Caki2 (cell line): ENCODE measurements at places on chromosomes 3 and 15. TPM values are rescaled to one million over a fixed set of nuclear protein-coding genes. Genes with fewer than 3 reads are reported as not detected.

FEZF2 gene
- total RNA-seq = not detected in 2 replicates

CCDC32 gene
- 31.4 and 33.7 TPM in 2 replicates for total RNA-seq

PSMA4 gene
- total RNA-seq = 336 and 343 TPM in 2 replicates

TIMP4 gene
- total RNA-seq = 9.8 and 10.5 TPM in 2 replicates

CFAP100 gene
- total RNA-seq = not detected in 2 replicates

INSYN1 gene
- total RNA-seq = not detected in 2 replicates

CCDC80 gene
- 0.26 and 1.3 TPM in 2 replicates for total RNA-seq

ALPK3 gene
- not detected in 2 replicates for total RNA-seq

NR2E3 gene
- not detected in 2 replicates for total RNA-seq

DNAH1 gene
- 1.0 and 2.7 TPM in 2 replicates for total RNA-seq

GOLGA8O gene
- 0.72 and 6.1 TPM in 2 replicates for total RNA-seq

CAMK1 gene
- 33.6 and 43.0 TPM in 2 replicates for total RNA-seq

ADAMTS17 gene
- not detected in 2 replicates for total RNA-seq

OXSM gene
- total RNA-seq = 16.2 and 40.1 TPM in 2 replicates

EPHA3 gene
- not detected in 2 replicates for total RNA-seq

PIF1 gene
- 13.6 and 17.0 TPM in 2 replicates for total RNA-seq

FGF12 gene
- 1.5 and 2.6 TPM in 2 replicates for total RNA-seq

TRIM42 gene
- not detected in 2 replicates for total RNA-seq

DENND6A gene
- 12.7 and 33.3 TPM in 2 replicates for total RNA-seq

CLDN11 gene
- 21.1 and 30.2 TPM in 2 replicates for total RNA-seq

ERICH6 gene
- not detected in 2 replicates for total RNA-seq

KY gene
- total RNA-seq = not detected in 2 replicates

TMEM158 gene
- total RNA-seq = 3.2 and 7.5 TPM in 2 replicates

GPR62 gene
- not detected in 2 replicates for total RNA-seq

CALML4 gene
- total RNA-seq = 0.27 and 1.8 TPM in 2 replicates

ATP13A5 gene
- not detected in 2 replicates for total RNA-seq

LRRC31 gene
- total RNA-seq = 0.47 and 0.98 TPM in 2 replicates

ABHD5 gene
- 17.2 and 27.6 TPM in 2 replicates for total RNA-seq

LRRC49 gene
- 8.4 and 8.5 TPM in 2 replicates for total RNA-seq

SENP8 gene
- total RNA-seq = 2.1 and 5.7 TPM in 2 replicates

THRB gene
- 2.8 and 13.5 TPM in 2 replicates for total RNA-seq

MRAS gene
- total RNA-seq = 16.3 and 17.3 TPM in 2 replicates

DUOXA2 gene
- total RNA-seq = not detected in 2 replicates

KIF23 gene
- 20.6 and 25.1 TPM in 2 replicates for total RNA-seq

KNG1 gene
- not detected in 2 replicates for total RNA-seq

DHX36 gene
- total RNA-seq = 13.9 and 54.0 TPM in 2 replicates

SLC41A3 gene
- 37.2 and 49.5 TPM in 2 replicates for total RNA-seq

GOLGA6A gene
- 1.0 TPM in 1 of 2 replicates, not detected in the other for total RNA-seq

NAA80 gene
- total RNA-seq = 8.3 and 12.7 TPM in 2 replicates

CCR3 gene
- total RNA-seq = not detected in 2 replicates

MAGEF1 gene
- total RNA-seq = 25.2 and 36.9 TPM in 2 replicates

ARGFX gene
- not detected in 2 replicates for total RNA-seq

FOXB1 gene
- total RNA-seq = not detected in 2 replicates

PRICKLE2 gene
- total RNA-seq = 0.24 and 20.2 TPM in 2 replicates

MITF gene
- 26.3 and 32.1 TPM in 2 replicates for total RNA-seq

RAB6B gene
- total RNA-seq = 0.07 TPM in 1 of 2 replicates, not detected in the other

PP2D1 gene
- not detected in 2 replicates for total RNA-seq

SLC27A2 gene
- 0.06 and 0.57 TPM in 2 replicates for total RNA-seq

TMCO5A gene
- not detected in 2 replicates for total RNA-seq

IQCF6 gene
- not detected in 2 replicates for total RNA-seq

YEATS2 gene
- total RNA-seq = 20.1 and 24.5 TPM in 2 replicates

BTLA gene
- total RNA-seq = not detected in 2 replicates

ARPP21 gene
- 0.41 TPM in 1 of 2 replicates, not detected in the other for total RNA-seq

TMEM207 gene
- total RNA-seq = not detected in 2 replicates

SLC2A2 gene
- not detected in 2 replicates for total RNA-seq

CELSR3 gene
- total RNA-seq = 2.1 and 3.6 TPM in 2 replicates

BFSP2 gene
- not detected in 2 replicates for total RNA-seq
